ENCODE measurements at places on chromosomes 12 and 14.

DNA sequence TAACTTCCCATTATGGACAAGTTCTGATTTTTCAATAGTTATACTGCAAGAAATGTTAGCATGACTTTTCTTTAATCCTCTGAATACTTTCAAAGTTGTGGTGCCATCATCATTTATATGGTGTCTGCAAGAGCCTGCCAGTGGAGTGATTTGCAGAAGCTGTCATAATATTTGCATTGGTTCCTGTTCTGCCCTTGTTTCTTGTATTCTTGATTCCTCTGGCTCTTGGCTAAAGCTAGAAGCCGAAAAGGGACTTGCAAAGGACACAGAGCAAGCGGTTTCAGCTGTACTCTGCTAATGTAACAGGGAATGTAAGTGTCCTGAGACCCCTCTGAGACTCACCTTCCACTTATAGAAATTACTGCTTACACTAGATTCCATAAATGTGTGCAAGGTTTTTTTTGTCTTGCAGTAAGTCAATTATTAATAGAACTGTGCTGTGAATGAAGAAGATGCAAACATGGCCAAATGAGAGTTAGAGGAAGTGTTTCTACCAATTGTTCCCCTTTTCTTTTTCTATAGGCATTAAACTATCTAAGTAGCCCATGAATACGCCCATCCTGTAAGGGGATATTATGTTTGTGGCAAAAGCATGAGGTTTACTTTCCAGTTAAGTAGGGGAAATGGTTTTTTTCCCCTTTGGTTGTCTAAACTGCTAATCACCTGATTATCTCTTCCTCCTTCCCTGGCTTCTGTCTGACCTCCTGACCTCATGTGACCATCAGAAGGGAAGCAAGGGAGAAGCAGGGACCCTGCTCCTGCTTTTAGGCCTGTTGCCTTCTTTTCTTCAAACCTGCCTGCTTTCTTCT, 5.3 kb downstream of the DYRK4 start:
- no peak for DNase-seq

- peak; percentile 37 for DNase-seq
These were observed 16.9 kb downstream of the OR6S1 start for GRCh38 chr14:20624495-20625070.

DNA sequence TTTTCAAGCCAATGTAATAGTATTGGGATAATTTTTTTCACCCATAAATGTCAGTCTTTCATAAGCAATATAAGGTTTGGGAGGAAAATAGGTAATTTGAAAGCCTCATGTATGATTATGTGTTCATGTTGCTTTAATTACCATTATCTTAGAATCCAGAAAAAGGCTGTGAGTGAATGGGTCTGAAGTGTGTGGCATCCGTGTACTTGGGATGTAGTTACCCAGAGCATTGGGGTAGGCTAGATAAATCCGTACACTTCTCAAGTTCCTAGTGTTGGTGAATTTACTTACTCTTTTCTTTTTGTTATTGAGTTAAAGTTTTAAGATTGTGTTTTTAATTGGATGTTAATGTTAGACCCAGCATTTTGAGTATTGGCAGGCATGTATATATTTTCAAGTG, 104.4 kb downstream of the FGD4 start:
- no peak for DNase-seq

DNA sequence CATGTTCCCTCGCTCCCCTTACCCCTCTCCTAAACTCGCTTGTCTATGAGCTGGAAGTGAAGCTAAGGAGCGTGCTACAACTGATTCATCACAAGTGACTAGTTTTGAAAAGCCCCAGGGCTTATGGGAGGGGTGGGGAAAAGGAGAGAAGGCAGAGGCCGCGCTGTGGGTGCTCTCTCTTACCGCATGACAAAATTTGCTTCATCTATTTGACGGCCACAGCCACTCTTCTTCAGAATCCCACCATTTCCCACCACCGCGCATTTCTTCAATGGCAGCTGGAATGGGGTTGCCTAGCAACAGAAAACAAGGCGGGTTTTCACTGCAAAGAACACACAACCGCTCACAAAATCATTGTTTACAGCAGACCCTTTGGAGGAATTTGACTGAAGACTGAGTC, 79.4 kb downstream of the ST8SIA1 start:
- DNase-seq: no peak

- no peak for DNase-seq
These were observed 1562.4 kb downstream of the AACS start for GRCh38 chr12:126627596-126627995.

DNA sequence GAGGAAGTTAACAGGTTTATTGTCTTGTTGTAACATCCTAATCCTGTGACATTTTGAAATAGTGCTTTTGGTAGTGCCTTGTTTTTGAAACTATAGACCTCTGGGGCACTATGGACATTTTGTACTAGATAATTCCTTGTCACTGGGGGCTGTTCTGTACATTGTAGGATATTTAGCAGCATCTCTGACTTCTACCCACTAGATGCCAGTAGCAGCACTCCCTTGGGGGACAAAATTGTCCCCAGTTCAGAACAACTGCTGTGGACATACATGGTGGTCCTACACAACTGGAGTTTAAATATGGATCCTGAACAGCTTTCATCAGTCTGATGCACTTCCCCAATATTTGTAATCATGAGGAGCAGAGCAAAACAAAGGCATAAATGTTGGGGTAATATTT, 264.7 kb downstream of the RAD51B start:
- no peak for DNase-seq

DNA sequence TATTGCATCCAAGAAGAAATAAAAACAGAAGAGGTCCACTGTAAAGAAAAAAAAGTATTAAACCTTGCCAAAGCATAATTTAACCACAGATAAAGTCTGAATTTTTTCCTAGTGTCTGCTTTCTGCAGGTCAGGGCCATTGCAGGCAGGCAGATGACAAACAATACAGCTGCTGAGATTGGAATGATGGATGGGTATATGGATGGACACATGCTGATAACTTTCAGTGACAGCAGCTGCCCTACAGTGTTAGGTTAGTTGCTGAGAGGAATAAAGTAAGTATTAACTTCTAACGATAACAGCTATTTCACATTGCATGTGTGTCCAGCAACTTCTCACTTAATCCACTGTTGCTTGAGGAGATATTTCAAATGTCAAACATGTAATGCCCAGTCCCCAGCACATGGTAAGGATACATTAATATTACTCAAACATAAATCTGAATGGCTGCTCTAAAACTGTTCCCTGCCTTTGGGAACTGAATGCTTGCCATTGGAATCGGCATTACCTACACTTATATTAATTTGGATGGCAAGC, 515.3 kb downstream of the RMST start:
- DNase-seq: no peak

DNA sequence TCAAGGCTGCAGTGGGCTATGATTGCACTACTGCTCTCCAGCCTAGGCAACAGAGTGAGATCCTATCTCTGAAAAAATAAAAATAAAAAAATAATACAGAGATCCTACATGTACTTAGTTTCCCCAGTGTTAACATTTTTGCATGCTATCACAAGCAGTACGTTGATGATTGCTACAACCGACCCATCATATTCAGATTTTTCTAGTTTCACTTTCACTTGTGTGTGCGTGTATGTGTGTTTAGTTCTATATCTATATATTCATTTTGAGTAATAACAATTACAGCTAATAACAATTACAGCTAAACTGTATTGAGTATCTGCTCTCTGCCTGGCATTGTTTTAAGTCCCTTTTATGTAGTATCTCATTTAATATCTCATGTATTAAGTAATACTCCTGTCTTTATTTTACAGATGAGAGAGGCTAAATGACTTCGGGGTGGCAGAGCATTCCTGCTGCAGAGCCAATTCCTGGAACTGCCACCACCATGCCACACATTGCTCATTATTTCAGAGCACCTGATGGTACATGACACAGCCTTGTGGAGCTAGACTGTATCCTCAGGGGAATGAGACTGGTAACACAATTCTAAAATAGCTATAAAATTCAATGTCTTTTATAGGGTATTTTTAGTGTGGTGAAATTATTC, 153.1 kb downstream of the BCAT1 start:
- no peak for DNase-seq

- no peak for DNase-seq
These were observed 16.7 kb downstream of the SLCO1C1 start for GRCh38 chr12:20711846-20712245.

GRCh38 chr12:76449993-76450392, 101.8 kb upstream of the BBS10 start:
- DNase-seq: no peak

DNA sequence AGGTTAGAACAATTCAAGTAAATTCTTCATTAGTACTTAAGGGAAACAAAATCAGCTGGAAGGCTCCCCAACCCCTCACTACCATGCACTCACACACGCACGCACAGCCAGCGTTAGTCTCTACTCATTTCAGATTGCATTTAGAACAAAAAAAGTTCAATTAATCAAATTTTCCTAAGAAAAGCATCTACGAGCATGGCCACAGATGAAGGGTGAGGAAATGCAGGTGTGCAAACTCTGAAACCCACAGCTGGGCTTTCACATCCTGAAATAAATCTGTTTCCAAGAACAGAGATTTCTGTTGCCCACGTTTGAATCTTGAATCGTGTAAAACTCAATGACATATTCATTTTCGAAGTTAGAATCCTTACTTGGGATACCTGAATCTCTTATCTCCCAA, 62.6 kb downstream of the SEL1L start:
- DNase-seq: no peak

DNA sequence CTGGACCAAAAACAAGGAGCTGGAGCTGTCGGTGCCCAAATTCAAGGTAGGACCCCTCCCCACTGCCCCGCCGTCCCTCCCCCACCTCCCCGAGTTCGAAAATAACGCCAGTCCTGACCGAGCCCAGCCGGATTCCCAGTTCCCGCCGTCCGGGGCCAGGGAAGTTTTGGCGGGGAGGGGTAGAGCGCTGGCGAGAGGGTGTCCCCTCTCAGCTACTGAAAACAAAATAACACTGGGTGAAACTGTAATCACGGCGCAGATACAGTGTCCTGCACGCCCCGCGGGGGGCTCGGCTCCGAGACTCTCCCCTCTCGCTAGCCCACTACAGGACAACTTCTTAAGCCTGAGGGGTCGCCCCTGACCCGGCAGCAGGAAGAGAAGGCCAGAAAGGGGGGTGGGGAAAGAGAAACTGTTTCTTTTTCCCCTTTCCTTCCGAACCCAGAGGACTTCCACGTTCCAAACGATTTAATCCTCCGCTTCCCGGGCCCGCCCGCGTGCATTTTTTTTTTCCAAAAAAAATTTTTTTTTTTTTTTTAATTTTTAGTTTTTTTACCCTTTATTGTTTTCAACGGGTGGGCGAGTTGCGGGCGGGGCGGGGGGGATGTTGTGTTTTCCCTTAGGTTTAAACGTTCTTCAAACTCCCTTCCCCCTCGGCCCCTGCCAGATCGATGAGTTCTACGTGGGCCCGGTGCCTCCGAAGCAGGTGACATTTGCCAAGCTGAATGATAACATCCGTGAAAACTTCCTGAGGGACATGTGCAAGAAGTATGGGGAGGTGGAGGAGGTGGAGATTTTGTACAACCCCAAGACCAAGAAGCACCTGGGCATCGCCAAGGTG, 1.6 kb downstream of the SETD1B start:
- no peak for DNase-seq

DNA sequence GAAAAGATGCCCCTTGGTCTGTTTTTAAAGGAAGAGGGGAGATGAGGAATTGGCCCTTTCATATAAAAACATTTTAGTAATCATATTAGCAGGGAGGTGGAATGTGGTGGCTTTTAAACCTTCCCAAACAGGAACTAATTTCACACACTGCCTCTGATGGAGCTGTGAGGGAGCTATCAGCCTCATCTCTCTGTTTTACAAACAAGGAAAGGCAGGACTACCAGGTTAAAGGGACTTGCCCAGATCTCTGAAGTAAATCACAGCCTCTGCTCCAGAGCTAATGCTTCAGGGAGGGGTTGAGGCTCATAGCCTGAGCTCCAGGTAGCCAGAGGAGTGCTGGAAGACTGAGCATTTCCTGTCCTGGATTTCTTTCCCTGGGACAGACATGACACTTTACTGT, 1.1 kb upstream of the BMP4 start:
- DNase-seq: no peak

DNA sequence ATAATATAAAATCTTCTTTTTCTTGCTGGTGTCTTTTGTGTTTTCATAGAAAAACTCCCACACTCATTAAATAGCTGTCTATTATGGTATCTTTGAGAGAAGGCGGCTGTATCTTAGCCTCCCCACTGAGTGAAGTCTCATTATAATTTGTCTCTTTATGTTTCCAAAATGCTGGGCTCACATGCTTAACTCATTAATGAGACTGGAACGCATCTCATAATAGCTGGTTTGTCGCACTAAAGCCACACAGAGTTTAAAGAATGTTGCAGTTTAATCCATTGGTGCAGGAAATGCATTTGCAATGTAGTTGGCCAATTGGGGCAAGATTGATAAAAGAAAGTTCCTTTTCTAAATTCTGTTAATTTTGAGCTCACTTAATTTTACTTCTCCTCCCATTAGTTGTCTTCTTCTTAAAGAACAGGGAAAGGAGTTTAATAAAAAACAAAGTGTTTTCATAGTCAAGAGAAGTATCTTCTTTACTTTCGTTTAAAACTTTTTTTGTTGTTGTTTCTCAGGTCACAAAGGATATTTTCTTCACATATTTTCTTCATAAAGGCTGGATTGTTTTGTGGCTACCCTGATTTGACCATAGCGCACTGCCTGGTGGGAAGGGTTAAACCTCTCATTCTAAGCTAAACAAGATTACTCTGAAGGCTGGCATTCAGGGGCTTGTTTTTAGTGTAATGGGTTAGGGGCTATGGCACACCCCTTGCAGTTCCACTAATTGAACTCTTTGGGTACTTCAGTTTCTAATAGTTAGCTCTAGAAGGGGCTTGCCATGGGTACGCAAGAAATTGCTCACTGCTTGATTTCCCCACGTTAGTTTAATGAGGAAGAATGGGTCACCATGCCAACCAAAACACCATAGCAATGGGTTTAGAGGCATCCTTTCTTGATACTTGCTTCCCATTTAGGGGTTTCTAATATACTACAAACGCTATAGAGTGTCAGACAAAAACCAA, 197.0 kb downstream of the TMTC2 start:
- DNase-seq: no peak

GRCh38 chr14:102606296-102606695, 13.8 kb downstream of the RCOR1 start:
- no peak for DNase-seq

DNA sequence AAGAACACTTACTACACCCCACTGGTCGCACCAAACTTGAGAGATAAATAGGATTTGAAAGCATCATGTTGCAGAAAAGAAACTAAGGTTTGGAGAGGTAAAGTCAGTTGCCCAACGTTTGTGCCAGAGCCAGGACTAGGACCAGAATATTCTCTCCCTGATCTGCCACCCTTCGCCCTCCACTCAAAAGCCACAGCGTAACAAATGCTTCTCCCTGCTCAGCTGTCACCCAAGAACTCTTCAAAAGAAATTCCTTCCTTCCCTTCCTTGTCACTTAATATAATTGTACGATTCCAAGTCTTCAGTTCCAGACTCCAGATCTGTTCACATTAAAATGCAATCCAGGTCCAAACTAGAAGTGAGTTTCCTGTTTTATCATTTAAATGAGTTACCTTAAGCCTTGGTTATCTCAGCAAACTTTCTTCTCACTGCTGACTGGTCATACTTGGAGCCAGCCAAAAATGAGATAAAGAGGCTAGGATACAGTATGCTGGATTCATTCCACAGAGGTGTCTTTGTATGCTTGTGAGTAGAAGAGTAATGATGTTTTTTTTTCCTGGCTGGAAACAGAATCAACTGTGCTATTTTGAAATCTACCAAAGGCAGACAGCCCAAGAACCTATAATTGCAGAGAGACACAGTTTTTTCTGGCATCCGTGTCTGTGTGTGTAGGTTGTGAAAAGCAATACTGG, 12.8 kb upstream of the PPFIBP1 start:
- DNase-seq: peak; percentile 89

Measured in NCI-H226 (cell line).